ENCODE measurements at places on chromosomes 4 and X. TPM values are rescaled to one million over a fixed set of nuclear protein-coding genes. Genes with fewer than 3 reads are reported as not detected.
A peak's percentile ranks its signal among the peaks of the same experiment; 100 is the strongest.

The NKX3-2 gene
- 1.2 TPM for total RNA-seq

The TRAM1L1 gene
- total RNA-seq = 0.72 TPM

The TNIP3 gene
- total RNA-seq = not detected

The SMPX gene
- not detected for total RNA-seq

The NAP1L2 gene
- 1.8 TPM for total RNA-seq

The IBSP gene
- total RNA-seq = not detected

The STAP1 gene
- not detected for total RNA-seq

The DOK7 gene
- total RNA-seq = 2.4 TPM

The DCX gene
- 0.13 TPM for total RNA-seq

DNA sequence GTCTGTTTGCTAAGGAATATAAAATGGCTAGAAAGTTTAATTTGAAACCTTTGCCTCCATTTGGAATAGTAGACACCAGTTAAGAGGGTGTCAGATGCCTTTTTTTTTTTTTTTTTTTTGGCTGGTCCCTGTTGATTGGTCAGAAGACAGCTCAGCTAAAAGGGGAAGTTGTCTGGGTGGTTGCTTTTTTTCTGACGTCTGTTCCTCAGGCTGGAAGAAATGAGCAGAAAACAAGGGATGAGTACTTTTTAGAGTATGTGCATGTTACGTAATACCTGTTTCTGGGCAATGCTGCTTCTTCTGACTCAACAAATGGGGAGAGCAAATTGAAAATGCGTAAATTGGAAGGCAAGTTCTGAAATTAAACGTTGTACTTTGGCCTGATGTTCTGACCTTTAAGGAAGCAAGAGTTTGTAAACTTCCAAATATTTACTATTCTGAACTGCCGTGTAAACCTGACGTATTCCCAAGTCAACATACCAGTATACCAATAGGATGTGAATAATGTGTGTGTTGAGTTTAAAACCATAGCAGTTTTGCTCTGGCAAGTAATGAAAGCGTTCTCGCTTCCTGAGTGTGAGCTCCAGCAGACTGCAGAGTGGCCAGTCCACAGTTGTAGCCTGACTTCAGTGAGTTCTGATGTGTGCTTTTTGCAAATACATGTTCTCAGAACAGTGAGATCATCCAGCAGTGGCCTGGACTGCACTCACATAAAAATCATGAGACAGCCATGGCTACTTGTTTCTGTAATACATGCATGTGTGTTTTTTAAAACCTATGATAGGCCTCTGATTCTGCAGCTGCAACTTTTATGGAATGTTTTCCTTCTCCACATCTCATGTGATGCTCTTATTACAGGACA is 1.7 kb downstream of the SAT1 start:
- no peak for DNase-seq

DNA sequence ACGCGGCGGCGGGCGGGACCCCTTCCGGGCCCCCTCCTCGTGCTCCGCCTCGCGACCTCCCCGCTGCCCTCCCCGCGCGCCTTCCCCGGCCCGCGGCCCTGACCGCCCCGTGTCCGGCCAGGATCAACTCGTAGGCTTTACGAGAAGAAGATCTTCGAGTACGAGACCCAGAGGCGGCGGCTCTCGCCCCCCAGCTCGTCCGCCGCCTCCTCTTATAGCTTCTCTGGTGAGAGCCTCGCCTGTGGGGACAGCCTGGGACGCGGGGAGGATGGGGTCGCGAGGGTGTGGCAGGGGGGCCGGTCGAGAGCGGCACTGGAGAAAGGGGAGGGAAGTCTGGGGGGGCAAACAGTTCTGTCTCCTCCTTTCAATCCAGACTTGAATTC is 465 bp downstream of the EMD start:
- no peak for DNase-seq

GRCh38 chrX:147550217-147550616 is 361.5 kb upstream of the FMR1 start:
- DNase-seq = no peak

DNA sequence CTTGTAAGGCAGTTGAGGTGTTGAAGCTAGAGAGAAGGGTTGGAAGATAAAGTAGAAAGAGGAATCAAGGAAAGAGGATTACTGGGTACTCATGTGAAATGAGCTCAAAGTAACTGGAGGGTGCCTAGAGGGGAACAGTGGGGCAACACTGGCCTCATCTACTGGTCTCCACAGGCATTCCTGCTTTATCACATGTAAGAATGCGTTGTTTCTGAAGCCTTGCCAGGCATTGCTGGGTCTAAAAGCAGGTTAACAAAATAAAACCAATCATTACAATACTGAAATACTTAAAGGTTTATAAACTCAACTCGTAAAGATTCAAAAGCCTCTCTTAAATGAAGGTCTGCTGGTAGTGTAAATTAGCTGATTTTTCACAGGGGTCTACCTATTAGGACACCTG is 96.0 kb downstream of the FANCB start:
- DNase-seq = no peak

DNA sequence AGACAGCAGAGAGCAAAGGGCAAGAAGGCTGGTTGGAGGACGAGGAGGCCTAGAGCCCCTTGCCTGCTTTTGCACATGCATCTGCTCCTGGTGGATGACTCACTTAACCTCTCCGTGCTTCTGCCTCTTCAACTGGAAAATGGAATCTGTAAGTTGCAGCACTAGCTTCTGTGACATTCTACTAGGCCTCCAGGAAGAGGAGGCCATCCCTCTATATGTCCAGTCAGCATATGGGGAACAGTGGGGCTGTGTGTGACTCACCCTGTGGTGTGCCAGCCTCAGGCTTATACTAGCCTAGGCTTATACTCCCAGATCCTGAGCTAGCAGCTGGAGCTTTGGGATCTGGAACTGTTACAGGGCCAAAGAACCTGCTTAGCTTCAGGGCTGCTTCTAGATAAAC is 36.0 kb downstream of the RTL9 start:
- no peak for DNase-seq

GRCh38 chrX:10223276-10223675 is 66.5 kb downstream of the CLCN4 start:
- no peak for DNase-seq

DNA sequence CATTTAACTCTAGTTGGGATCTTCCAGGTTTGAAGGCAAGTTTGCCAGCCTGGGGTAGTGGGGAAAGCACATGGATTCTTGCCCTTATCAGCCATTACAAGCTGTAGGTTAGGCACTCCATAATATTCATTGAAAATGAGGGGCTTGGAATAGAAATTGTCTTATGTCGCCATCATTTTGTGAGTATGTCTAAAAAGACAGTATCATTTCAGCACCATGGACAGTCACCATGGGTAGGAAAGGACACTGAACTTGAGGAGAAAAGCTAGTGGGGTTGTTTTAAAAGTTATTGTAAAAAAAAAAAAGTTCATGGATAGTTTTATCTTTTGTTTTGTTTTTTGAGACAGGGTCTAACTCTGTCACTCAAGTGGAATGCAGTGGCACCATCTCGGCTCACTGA is 356.1 kb downstream of the HNRNPD start:
- no peak for DNase-seq

GRCh38 chrX:41518841-41519220 is 71.7 kb downstream of the NYX start:
- no peak for DNase-seq

DNA sequence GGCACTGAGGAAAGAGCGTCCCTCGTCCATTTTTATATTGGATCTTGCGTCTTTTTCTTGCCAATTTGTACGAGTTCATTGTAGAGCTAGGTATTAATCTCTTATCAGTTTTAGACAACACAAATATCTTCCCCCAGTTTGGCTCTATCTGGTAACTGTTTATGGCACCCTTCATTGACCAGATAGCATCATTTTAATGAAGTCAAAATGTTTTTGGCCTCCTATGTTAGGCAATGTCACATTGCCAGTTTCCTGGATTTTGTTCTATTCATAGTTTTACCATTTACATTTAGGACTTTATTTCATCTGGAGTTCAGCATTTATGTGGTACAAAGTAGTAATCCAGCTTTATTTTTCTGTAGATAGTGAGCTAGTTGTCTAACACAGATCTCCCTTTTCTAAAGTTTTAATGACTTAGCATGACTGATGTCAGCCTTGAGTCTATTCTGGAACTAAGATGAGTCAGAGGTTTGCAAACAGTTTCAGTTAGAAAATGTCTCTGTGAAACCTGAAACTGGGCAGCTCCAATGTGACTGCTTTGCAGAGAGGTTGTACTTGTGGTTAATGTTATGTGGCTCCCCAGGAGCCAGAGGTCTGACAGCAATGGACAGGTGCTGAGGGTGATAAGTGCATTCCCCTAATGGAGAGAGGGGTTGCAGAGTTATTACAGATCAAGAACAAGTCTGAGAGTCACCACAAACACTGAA is 5.3 kb upstream of the STBD1 start:
- DNase-seq = peak; percentile 65

DNA sequence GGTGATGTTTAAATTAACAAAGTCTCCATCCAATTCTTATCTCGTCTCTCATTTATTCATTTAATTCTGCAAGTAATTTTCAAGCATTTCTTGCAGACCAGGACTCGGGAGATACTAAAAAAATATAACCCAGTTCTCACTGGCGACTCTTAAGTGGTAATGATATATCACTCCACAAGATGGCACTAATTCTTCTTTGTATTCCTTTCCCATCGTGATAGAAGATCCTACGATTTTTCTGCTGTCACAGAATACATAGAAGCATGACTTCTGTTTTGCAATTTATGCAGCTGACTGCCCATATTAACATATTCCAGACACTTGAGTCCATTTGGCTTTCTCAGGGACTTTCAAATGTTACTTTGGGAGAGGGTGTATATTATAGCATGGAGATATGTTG is 64.0 kb upstream of the FGF13 start:
- DNase-seq = no peak

DNA sequence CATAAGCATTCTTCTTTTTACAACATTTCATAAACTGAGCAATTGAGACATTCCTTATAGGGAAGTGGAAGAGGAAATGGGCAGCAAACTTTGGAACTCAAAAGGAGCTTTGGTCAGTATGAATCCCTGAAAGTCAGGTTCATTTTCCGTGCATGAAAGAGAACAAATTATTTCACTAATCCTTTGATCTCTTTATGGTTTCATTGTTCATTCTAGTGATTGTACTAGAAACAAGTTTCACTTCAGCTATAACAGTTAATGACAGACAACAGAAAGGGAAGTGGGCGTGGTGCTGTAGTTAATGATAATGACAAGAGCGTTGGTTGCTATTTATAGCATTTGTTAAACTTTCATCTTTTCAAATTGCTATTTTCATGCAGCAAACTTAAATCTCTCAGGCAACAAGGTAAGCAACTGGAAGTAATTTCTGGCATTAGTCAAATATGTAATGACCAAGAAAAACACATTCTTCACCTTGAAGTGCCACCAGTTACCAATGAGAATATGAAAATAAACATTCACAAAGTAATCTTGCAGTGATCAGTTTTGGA is 98.4 kb downstream of the AREG start:
- no peak for DNase-seq

- DNase-seq = no peak
Measured at GRCh38 chr4:106366026-106366425, 2.6 kb downstream of the GIMD1 start.

DNA sequence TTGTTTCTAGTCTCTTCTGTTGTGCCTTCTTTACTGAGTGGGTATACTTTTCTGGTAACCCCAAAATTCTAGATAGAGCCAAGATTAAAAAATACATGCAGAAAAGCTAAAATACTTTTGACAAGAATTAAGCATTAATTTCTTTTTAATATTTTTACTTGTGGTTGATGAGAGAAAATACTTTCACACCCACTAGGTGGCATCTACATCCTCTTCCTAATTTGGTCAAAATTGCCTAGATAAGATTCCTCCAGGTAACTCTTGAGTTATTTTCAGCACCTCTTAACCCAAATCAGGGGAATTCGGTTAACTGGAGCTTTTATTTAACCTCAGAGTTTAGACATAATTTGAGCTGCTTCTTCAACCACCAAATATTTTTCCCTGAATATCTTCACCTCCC is 28.4 kb upstream of the COX7B2 start:
- no peak for DNase-seq

DNA sequence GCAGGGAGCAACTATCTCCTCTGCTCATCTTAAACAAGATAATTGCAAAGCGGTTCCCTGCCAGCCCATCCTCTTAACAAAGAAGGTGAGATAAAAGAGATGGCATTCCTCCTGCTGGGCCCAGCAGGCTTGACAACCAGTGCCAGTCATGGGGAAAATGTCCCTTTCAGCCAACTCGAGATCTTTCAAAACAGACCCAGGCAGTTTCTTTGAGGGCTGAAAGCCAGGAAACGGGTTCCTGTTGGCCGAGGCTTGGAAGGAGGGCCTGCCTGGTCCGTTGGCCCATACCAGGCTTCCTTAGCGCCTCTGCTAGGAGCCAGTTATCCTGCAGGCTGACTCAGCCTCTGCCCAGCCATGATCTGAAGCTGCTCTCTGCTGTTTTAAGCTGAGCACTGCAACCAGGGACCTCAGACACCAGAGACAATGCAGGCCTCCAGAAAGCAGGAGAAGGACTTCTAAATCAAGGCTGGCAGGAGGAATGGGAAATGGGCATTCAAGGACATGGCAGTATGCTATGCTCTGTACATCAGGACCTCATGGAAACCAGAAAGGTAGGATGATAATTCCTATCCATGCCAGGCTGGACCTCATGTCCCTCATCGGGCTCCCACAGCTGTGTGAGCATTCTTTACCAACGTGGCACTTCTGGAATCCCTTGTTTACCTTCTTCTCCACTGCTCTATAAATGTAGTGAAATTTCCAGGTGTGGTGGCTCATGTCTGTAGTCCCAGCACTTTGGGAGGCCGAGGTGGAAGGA is 42.4 kb upstream of the SLC2A9 start:
- DNase-seq = no peak

DNA sequence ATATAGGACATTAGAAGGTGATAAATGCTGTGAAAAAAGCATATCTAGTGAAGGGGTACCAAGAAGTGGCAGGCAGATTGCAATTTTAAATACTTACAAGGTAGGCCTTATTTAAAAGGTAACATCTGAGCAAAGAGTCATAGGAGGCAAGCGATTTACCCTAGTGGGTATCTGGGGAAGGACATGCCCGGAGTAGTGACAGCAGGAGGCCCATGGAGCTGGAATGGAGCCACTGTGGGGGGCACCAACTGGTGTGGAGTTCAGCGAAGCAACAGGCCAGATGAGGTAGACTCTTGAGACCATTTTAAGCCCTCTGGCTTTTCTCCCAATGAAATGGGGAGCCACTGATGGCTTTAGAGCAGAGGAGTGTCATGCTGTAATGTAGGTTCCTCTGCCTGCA is 37.3 kb downstream of the SEC24D start:
- DNase-seq = no peak

GRCh38 chr4:53326535-53326934 is 39.3 kb downstream of the SCFD2 start:
- DNase-seq = no peak

DNA sequence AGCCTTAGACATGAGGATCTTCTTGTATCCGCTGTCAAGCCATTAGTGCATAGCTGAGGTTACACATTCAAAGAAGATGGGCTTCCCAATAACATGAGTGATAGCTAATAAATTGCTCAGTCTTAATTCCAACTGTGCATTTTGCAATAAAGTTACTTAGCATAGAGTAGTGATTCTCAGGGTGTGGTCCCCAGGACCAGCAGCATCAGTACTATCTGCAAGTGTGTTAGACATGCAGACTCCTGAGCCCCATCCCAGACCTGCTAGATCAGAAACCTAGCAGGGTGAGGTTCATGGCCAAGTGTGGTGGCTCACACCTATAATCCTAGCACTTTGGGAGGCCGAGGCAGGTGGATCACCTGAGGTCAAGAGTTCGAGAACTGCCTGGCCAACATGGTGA is 20.1 kb downstream of the ATP10D start:
- no peak for DNase-seq

Measured in Panc1 (cell line).